ENCODE measurements at places on chromosomes 11 and 22.
A peak's percentile ranks its signal among the peaks of the same experiment; 100 is the strongest.

GRCh38 chr11:64894070-64894811 lies 15.8 kb upstream of the EHD1 start:
- no peak overlapping the region for H3K27ac ChIP-seq
- no peak overlapping the region for H3K4me3 ChIP-seq
- peaks cover 35% of the 10 kb centered on the region for H3K36me3 ChIP-seq
- peak; percentile 92 for DNase-seq

- H3K4me1 ChIP-seq, result peaks cover 2% of the 10 kb centered on the region
- H3K4me3 ChIP-seq, result no peak overlapping the region
- H3K27me3 ChIP-seq, result no peaks in the 10 kb centered on the region
Observed at GRCh38 chr11:32831221-32831620, 1.5 kb downstream of the PRRG4 start.

GRCh38 chr11:2510626-2511402 lies 66.0 kb downstream of the KCNQ1 start:
- no peak for DNase-seq
- no peaks in the 10 kb centered on the region for H3K4me1 ChIP-seq
- H3K27me3 ChIP-seq, result no peaks in the 10 kb centered on the region
- no peak overlapping the region for H3K4me3 ChIP-seq

DNA sequence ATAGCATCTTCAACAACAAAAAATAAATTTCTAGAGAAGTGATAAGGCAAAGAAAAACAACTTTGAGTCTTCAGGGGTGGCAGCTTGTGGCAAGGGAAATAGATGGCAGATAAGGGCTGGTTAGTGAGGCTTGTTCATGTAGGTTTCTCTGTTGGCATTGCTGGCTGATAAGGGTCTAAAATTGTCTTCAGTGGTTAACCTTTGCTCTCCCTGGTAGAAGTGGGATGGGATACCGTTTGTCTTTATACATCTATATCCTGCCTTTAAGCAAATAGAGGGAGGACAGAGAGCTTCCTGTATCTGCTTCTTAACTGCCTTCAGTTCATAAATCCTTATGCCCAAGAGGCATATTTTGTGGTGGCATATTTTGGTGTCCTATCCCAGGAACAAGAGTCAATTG lies 57.1 kb downstream of the TRAF6 start:
- no peaks in the 10 kb centered on the region for H3K27me3 ChIP-seq
- no peaks in the 10 kb centered on the region for H3K36me3 ChIP-seq
- peaks cover 58% of the 10 kb centered on the region for H3K4me1 ChIP-seq
- H3K4me3 ChIP-seq, result no peak overlapping the region

GRCh38 chr11:64844330-64845128 lies at the start of gene CDC42BPG:
TSS of gene CDC42BPG (minus strand) at chr11:64844653. CDS start at chr11:64844569, 84 bp downstream.
- DNase-seq, result no peak
- H3K27me3 ChIP-seq, result no peaks in the 10 kb centered on the region
- H3K4me1 ChIP-seq, result peaks cover 8% of the 10 kb centered on the region
- peak within 1 kb of the TSS; percentile 40 for H3K4me3 ChIP-seq

GRCh38 chr11:111635706-111636045 lies 33.4 kb downstream of the SIK2 start:
- H3K4me1 ChIP-seq, result peaks cover 5% of the 10 kb centered on the region
- peak overlapping the region; percentile 28 for H3K27ac ChIP-seq
- no peak overlapping the region for H3K4me3 ChIP-seq
- H3K27me3 ChIP-seq, result no peaks in the 10 kb centered on the region

DNA sequence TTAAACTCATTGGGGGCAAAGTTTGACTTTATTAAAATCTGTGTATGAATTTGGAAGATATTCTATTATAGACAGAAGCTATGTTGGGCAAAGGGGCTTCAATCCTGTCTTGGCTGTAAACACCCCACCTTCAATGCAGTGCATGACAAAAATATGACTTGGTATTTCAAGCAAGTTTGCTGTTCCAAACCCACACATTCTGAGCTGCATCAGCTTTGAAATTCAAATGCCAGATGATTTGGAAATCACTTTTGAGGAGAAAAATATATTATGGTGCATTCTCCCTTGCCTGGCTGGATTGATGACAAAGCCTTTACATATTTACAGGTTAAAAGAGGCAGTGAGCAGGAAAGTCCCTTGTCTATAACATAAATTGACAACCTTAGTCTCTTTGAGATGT lies 760.0 kb downstream of the NELL1 start:
- DNase-seq, result no peak
- H3K4me1 ChIP-seq, result no peaks in the 10 kb centered on the region
- no peaks in the 10 kb centered on the region for H3K27me3 ChIP-seq
- H3K27ac ChIP-seq, result no peak overlapping the region
- no peaks in the 10 kb centered on the region for H3K36me3 ChIP-seq
- no peak overlapping the region for H3K4me3 ChIP-seq

- H3K4me3 ChIP-seq, result peak overlapping the region; percentile 56
- peaks cover 8% of the 10 kb centered on the region for H3K4me1 ChIP-seq
- peaks cover 10% of the 10 kb centered on the region for H3K27me3 ChIP-seq
- no peak for DNase-seq
Observed at GRCh38 chr22:38454353-38455075, 485 bp downstream of the KCNJ4 start.

- H3K4me3 ChIP-seq, result no peak overlapping the region
- H3K27me3 ChIP-seq, result no peaks in the 10 kb centered on the region
- DNase-seq, result no peak
- no peak overlapping the region for H3K27ac ChIP-seq
Observed at GRCh38 chr11:115075356-115075755, 397.0 kb downstream of the NXPE2 start.

- DNase-seq, result no peak
- H3K27ac ChIP-seq, result no peak overlapping the region
- H3K27me3 ChIP-seq, result no peaks in the 10 kb centered on the region
- H3K4me3 ChIP-seq, result no peak overlapping the region
- no peaks in the 10 kb centered on the region for H3K36me3 ChIP-seq
- H3K4me1 ChIP-seq, result no peaks in the 10 kb centered on the region
Observed at GRCh38 chr11:57353852-57354251, 15.7 kb downstream of the P2RX3 start.

GRCh38 chr22:46499805-46500189 lies 37.6 kb downstream of the CELSR1 start:
- DNase-seq, result no peak
- no peaks in the 10 kb centered on the region for H3K4me1 ChIP-seq
- H3K27ac ChIP-seq, result no peak overlapping the region
- H3K27me3 ChIP-seq, result no peaks in the 10 kb centered on the region
- no peak overlapping the region for H3K4me3 ChIP-seq
- H3K36me3 ChIP-seq, result no peaks in the 10 kb centered on the region

DNA sequence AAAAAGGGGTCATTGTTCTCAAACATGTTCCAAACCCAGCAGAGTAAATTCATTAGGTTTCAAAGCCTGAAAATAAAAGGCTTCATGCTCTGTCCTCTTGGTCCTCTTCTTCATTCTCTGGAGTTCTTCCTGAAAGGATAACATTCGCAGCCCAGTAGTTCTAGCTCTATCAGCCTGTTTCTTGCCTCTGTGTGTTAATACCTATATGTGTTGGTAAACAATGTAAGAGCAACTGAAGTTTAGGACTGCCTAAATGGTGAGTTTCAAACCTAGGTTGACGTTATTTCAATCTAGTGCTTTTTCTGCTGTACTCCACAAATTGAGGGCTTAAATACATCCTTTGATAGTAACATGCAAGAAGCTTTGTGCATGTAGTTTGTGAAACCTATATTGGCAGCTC lies 9.4 kb downstream of the AASDHPPT start:
- no peak for DNase-seq
- H3K27ac ChIP-seq, result peak overlapping the region; percentile 14
- H3K36me3 ChIP-seq, result peaks cover 20% of the 10 kb centered on the region

GRCh38 chr22:38416621-38417251 lies 38.3 kb downstream of the KCNJ4 start:
- no peaks in the 10 kb centered on the region for H3K27me3 ChIP-seq
- no peaks in the 10 kb centered on the region for H3K36me3 ChIP-seq
- H3K27ac ChIP-seq, result no peak overlapping the region
- DNase-seq, result no peak
- no peak overlapping the region for H3K4me3 ChIP-seq

DNA sequence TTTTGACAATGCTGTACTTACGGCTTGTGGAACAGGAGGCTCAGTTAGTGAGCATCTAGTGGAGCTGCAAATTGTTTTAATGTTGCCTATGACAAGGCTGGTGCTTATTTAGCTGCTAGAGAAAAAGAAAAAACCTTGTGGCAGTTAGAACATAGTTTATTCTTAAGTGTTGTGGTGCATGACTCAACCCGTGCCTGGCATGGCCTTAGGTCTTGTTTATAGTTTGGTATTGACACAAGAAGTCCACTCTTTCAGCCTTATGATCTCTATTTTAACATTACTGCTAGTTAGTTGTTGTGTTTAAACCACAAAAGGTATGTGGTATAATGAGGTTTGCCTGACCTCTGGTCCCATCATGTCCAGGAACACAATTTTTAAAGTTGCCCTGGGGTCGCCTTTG lies 744.6 kb downstream of the FAM181B start:
- no peak overlapping the region for H3K4me3 ChIP-seq
- H3K4me1 ChIP-seq, result no peaks in the 10 kb centered on the region
- no peaks in the 10 kb centered on the region for H3K27me3 ChIP-seq
- no peak overlapping the region for H3K27ac ChIP-seq
- DNase-seq, result no peak
- no peaks in the 10 kb centered on the region for H3K36me3 ChIP-seq

GRCh38 chr11:126484266-126484665 lies 128.8 kb downstream of the ST3GAL4 start:
- H3K27ac ChIP-seq, result no peak overlapping the region
- no peaks in the 10 kb centered on the region for H3K27me3 ChIP-seq
- no peaks in the 10 kb centered on the region for H3K4me1 ChIP-seq
- H3K36me3 ChIP-seq, result no peaks in the 10 kb centered on the region
- no peak overlapping the region for H3K4me3 ChIP-seq

- no peak overlapping the region for H3K27ac ChIP-seq
- no peaks in the 10 kb centered on the region for H3K4me1 ChIP-seq
- no peaks in the 10 kb centered on the region for H3K36me3 ChIP-seq
- no peaks in the 10 kb centered on the region for H3K27me3 ChIP-seq
- no peak overlapping the region for H3K4me3 ChIP-seq
Observed at GRCh38 chr11:93410441-93410840, 79.9 kb downstream of the DEUP1 start.

GRCh38 chr11:62245271-62245753 lies 3.3 kb downstream of the SCGB1D2 start:
- no peak overlapping the region for H3K4me3 ChIP-seq
- H3K4me1 ChIP-seq, result no peaks in the 10 kb centered on the region
- no peaks in the 10 kb centered on the region for H3K36me3 ChIP-seq
- no peak for DNase-seq

GRCh38 chr11:22456993-22457762 lies 119.0 kb downstream of the SLC17A6 start:
- no peaks in the 10 kb centered on the region for H3K36me3 ChIP-seq
- H3K4me3 ChIP-seq, result no peak overlapping the region
- H3K27ac ChIP-seq, result no peak overlapping the region

DNA sequence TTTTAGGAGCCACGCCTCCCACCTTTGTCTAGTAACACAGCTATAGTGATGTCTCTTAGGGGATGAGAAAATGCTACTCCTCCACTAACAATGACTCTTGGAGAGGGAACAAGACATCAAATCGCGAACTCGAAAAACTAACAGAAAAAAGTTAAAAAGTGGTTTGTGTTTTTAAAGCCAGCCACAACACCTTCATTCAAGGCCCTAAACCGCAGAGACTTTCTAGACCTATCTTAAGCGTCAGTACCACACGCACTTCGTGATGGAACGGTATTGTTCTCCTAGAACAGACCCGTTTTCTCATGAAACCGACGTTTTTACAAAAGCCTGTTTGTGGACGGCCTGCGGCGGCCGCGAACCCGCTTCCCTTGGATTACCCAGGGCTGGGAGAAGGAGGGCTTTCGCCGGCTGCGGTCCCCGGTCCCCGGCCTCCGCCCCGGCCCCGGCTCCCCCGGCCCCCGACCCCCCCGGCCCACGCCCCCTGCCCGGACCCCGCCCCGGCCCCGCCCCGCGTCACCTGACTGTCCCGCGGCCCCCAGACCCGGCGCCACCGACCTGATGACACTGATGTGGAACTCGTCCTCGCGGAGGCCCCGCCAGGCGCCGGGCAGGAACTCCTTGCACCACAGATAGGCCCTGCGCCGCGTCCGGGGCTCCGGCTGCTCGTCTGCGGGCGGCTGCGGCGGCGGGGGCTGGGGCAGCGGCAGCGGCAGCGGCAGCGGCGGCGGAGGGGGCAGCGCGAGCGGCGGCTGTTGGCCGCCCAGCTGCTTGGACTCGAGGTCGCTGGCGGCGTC lies 718 bp downstream of the CHKA start:
- peak overlapping the region; percentile 83 for H3K4me3 ChIP-seq
- no peak for DNase-seq
- H3K4me1 ChIP-seq, result peaks cover 2% of the 10 kb centered on the region
- H3K27ac ChIP-seq, result peak overlapping the region; percentile 81
- H3K27me3 ChIP-seq, result no peaks in the 10 kb centered on the region

- no peaks in the 10 kb centered on the region for H3K36me3 ChIP-seq
- H3K27ac ChIP-seq, result no peak overlapping the region
- DNase-seq, result no peak
- H3K4me1 ChIP-seq, result no peaks in the 10 kb centered on the region
- H3K4me3 ChIP-seq, result no peak overlapping the region
Observed at GRCh38 chr11:35335226-35335625, 84.1 kb downstream of the SLC1A2 start.

DNA sequence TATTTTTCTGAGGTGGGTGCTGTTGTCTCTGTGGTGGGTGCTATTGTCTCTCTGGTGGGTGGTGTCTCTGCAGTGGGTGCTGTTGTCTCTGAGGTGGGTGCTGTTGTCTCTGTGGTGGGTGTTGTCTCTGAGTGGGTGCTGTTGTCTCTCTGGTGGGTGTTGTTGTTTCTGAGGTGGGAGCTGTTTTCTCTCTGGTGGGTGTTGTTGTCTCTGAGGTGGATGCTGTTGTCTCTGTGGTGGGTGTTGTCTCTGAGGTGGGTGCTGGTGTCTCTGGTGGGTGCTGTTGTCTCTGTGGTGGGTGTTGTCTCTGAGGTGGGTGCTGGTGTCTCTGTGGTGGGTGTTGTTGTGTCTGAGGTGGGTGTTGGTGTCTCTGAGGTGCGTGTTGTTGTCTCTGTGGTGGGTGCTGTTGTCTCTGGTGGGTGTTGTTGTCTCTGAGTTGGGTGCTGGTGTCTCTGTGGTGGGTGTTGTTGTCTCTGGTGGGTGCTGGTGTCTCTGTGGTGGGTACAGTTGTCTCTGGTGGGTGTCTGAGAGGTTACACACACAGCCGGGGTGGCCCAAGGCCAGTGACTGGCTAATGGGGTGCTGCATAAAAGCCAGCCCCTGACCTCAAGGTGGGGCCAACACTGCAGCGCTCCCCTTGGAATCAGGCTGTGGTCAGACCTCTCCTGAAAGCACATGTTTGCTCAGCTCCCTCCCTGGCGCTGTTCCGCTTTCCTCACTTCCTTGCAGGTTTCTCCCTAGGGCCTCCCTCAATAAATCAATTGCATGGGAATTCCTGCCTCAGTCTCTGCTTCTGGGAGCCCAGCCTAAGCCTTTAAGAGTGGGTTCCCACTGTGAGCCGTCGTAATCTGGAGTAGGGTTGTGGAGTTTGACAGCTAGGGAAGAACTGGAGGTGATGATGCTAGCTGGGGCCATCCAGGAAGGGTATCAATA lies 31.0 kb upstream of the XBP1 start:
- H3K4me1 ChIP-seq, result no peaks in the 10 kb centered on the region
- no peaks in the 10 kb centered on the region for H3K27me3 ChIP-seq
- no peak overlapping the region for H3K27ac ChIP-seq
- DNase-seq, result no peak
- H3K36me3 ChIP-seq, result no peaks in the 10 kb centered on the region
